HTR-8/SVneo (cell line): ENCODE measurements at places on chromosomes 5 and 9.

GRCh38 chr9:106531491-106531890, 331.5 kb upstream of the ZNF462 start:
- no peak for DNase-seq

- DNase-seq: peak; percentile 39
Observed at GRCh38 chr5:144142139-144142823, 28.2 kb downstream of the YIPF5 start.

DNA sequence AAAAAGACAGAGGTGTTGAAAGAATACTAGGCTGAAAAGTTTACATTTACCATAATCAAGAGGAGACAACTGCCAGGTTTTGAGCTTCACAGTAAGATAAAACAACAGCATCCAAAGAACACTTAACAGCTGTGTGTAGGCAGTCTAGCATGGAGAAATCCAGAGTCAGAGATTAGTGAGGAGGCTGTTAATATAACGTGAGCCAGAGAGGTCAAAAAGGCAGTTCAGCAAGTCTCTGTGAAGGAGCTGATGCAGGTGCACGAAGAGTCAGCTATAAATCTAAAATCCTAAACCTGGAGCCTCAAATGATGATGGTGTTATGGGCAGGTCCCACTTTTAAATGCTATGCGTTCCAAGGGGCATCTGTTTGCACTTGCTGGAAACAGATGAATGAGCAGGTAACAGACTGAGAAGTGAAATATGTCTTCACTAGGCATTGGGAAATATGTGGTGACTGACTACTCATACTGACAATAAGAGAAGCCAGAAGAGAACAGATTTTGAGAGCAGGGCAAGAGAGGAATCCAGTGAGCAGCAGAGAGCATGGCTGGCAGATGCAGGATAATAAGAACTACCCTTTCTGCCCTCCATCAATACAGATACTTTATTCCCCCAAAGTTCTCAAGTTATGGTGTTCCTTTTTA, 8.7 kb downstream of the APTX start:
- no peak for DNase-seq

GRCh38 chr9:98327249-98327561, 71.8 kb upstream of the TBC1D2 start:
- DNase-seq: no peak

DNA sequence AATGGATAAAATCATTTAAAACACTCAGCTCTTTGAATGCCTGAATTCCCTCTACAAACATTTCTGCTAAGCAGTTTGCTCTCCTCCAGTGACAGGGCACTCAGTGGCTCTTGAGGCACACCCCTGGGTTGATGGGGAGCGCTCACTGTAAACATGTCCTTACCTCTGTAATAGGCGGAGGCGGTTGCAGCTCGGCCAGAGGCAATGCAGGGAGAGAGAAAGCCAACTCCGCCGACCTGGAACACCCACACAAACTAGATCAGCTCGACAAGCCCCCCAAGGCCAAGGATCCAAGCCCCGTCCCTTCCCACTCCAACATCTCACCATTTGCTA, 329 bp downstream of the CDC23 start:
- peak; percentile 14 for DNase-seq

DNA sequence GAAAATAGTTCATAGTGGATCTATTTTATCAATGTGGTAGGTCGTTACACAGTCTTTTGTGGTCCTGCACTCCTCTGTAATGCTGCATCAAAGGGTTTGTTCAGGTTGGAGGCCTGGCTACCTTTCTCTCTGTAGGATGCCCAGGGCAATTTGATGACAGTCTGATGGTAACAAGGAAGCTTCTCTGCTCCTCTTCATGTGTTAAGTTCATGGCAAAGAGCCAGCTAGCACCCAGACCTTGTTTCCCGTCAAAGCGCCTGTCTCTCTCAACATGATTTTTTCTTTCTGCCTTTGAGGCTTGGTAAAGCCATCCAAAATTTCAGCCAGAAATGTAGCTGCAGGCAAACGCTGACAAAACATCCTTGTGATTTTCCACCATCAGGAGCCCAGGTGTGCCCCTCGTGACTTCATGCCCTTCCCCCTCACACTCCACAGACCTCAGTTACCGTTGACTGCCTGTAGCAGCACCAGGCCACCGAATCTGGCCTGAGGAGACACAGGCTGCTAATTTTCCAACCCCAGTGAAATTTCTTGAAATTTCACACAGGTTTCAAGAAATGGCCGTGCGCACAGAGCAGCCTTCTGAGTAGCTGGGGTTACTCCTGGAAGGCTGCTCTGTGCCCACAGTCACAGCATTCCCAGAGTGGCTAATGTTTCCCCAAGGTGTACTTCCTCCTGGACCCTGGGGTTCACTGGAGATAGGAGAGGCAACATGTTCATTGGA, 292.7 kb downstream of the CWC27 start:
- DNase-seq: no peak

- DNase-seq: no peak
Observed at GRCh38 chr5:171483551-171484135, 64.2 kb downstream of the FGF18 start.

DNA sequence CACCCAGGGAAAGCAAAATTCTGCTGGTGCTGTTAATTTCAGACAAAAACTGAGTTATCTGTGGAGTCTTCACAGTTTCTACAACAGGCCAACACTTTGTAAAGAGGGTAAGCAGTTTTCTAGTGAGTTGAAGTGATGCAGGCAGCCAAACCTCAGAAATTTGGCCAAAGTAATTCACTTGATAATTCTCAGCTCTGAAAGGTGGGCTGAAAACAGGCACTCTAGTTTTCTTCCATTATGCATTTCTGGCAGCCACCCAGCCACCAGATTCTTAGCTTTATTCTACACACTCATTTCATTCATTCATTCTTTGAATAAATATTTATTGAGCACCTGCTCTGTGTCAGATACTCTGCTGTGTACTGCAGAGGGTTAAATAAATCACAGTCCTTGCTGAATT, 184.2 kb downstream of the RAB3C start:
- no peak for DNase-seq

- DNase-seq: no peak
Observed at GRCh38 chr5:172683645-172684471, 42.8 kb downstream of the NEURL1B start.

- DNase-seq: peak; percentile 37
Observed at GRCh38 chr5:63963080-63963735, 963 bp upstream of the HTR1A start.

- no peak for DNase-seq
Observed at GRCh38 chr5:40480392-40480791, 199.3 kb upstream of the PTGER4 start.

DNA sequence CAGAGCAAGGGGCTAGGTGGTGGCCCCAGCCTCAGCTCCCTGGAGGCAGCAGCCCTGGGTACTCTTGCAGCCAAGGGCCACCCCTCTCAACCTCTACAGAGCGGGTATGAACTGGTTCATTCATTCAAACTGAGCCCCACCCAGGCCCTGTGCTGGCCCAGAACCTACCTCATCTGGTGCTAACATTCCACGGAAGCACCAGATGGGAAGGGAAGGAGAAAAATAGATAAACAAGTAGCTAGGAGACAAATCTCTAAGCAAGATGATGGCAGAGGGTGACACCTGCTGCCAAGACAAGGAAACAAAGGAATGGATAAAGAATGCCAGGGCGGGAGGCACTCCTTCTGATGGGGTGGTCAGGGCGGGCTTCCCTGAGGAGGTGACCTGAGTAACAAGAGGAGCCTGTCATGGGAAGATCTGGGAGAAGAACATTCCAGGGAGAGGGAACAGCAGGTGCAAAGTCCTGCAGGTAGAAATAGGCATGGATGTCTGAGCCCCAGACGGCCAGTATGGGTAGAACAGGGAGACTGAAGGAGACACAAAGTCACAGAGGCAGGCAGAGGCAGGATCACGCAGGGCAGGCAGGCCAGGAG, 6.1 kb downstream of the ST6GALNAC4 start:
- DNase-seq: no peak

DNA sequence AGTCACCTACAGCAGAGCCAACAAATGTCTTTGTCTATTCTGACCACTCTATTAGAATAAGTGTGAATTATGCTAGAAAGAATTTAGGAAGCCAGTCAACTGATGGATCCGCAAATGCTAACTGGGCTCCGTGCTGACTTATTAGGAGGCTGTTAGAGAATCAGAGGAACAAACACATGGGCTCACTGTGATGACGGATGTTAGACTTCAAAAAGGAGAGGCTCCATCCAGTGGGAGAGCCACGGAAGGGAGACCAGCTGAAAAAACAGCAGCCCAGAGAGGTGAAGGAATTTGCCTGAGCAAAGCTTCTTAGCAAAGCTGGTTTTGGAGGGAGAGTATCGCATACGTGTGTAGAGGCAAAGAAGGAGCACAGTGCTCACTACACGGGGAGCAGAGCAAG, 5.8 kb upstream of the TGFBI start:
- no peak for DNase-seq

GRCh38 chr5:180830253-180831138, 27.9 kb upstream of the MGAT1 start:
- DNase-seq: no peak

- no peak for DNase-seq
Observed at GRCh38 chr9:10910779-10911178, 298.0 kb upstream of the PTPRD start.

DNA sequence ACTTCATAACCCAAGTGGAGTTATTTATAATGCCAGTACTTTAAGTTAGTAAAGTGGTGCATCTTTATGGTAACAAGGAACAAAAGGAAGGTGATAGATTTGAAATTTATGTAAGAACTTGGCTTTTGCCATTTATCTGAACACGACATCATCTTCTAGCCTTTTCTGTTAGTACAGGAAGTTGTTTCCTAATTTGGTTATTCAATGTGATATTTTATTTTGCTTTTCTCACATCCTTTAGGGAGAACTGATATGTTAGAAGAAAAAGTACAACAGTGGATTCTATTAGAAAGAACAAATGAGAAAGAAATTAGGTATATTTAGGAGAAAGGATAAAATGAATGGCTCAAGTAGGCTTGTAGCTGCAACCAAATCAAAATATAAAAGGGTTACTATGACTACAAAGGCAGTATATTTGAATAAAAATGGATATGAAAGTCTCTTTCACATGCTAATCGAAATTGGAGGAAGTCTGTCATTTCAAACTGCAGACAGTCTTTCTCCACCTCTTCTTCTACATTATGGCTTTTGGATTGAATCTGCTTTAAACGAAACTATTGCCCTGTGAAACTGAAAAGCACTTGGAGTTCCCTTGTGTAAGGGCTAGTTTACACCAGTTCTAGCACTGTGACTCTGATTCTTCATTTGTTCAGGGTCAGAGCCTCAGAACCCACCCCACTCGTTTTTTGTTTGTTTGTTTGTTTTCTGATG, 18.5 kb upstream of the SLC24A2 start:
- no peak for DNase-seq

DNA sequence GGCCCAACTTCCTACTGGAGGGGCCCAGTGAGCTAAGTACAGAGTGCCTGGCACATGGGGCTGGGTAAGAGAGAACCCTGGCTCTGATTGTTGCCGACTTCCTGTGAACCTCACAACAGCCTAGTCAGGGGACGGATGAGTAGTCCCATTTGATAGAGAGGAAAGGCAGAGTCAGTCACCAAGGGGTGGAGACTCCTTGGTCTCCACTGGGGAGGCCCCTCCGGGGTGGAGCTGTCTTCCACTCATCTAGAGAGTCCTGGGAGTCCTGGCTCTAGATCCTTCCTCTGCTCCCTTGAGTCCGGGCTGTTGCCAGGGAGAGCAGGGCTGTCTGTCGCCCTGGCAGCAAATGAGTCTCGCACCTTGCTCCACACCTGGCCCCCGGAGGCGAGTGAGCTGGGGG, 8.0 kb downstream of the GRK6 start:
- no peak for DNase-seq

DNA sequence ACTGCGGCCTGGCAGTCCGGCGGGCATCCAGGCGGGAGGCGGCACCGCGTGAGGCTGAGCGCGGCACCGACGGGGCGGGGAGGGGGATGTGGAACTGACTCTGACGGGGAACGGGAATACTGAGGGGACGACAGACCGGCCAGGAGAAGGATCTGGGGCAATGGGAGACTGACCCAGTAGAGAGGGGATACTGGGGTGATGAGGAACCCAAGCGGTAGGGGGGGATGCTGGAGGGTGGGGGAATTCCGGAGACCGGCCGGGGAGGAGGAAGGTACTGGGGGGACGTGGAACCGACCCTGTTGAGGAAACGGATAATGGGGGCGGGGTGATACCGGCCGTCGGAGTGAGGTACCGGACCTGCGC, 423 bp downstream of the IPPK start:
- DNase-seq: no peak

- no peak for DNase-seq
Observed at GRCh38 chr9:115202960-115203751, 85.2 kb upstream of the TNC start.

- DNase-seq: no peak
Observed at GRCh38 chr9:88049677-88050307, 75.5 kb upstream of the CDK20 start.

DNA sequence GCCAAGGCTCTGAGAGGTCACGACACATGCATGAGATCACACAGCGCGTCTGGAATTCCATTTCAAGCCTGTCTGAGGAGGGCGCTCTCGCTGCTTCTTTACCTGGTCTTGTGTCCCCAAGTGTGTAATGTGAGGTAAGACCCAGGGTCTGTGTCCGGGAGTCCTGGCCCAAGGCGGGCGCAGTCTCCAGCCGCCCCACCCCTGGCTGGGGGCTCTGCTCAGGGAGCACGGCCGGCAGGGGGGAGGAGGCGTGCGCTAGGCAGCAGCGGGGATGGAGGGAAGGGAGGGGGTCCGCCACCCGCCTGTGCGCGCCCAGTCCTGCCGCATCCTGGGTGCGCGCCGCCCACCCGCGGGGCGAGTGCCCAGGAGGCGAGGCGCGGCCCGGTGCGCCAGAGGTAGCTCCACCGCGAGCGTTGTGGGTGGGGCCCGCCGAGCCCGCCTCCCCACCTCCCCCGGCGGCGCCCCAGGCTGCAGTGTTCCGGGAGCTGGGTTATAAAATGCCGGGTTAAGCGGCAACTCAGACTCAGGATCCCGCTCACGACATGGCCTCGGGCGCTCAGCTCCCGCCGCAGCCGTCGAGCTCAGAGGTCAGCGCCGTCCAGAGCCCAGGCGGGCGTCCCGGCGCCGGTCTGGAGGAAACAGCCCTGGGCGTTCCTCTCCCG, at the start of gene CCNI2:
Gene CCNI2, plus strand, starts transcription at position 473 of the 662 bp plus-strand sequence. Its CDS starts 70 bp downstream, at position 543.
- DNase-seq: peak; percentile 23

GRCh38 chr5:141051521-141051866, 320 bp downstream of the PCDHB1 start:
- no peak for DNase-seq

- DNase-seq: no peak
Observed at GRCh38 chr5:65858316-65858715, 68.1 kb upstream of the ERBIN start.

DNA sequence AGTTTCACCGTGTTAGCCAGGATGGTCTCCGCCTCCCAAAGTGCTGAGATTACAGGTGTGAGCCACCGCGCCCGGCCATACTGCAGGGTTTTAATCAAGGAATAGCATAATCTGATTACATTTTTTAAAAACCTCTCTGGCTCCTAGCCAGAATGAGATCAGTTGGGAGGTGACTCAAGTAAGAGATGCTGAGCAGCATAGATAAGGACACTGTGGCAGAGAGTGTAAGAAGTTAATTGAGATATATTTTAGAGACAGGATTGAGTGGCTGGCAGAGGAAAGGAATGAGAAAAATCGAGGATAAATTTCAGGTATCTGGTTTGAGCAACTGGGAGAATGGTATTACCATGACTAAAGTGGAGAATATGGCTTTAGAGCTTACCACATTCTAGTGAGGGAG, 7.3 kb upstream of the RIGI start:
- DNase-seq: no peak

GRCh38 chr9:107949061-107949460, 459.5 kb upstream of the KLF4 start:
- DNase-seq: no peak
